Regular cardiac myocyte (primary cell): ENCODE measurements at places on chromosomes 2 and 18. TPM values are rescaled to one million over a fixed set of nuclear protein-coding genes. Genes with fewer than 3 reads are reported as not detected.

Gene PTCD3
- total RNA-seq: 63.3 and 116 TPM in 2 replicates

Gene MYO1B
- total RNA-seq: 241 and 418 TPM in 2 replicates

Gene STRN
- total RNA-seq: 14.1 and 14.4 TPM in 2 replicates

Gene CD302
- 1.9 and 5.4 TPM in 2 replicates for total RNA-seq

Gene FSIP2
- total RNA-seq: under 0.01 and 0.19 TPM in 2 replicates

Gene LAPTM4A
- total RNA-seq: 136 and 256 TPM in 2 replicates

Gene TEX44
- total RNA-seq: not detected in 2 replicates

Gene SERPINB4
- not detected in 2 replicates for total RNA-seq

Gene SMAD2
- 52.7 and 62.3 TPM in 2 replicates for total RNA-seq

Gene KATNAL2
- total RNA-seq: 0.96 and 2.5 TPM in 2 replicates

Gene SLC23A3
- total RNA-seq: 0.58 and 1.7 TPM in 2 replicates

Gene COQ10B
- total RNA-seq: 67.9 and 68.2 TPM in 2 replicates

Gene CKAP2L
- total RNA-seq: 2.3 and 18.6 TPM in 2 replicates

Gene TWIST2
- 13.4 and 19.4 TPM in 2 replicates for total RNA-seq

Gene ZNF2
- 7.5 and 13.2 TPM in 2 replicates for total RNA-seq

Gene FEV
- not detected in 2 replicates for total RNA-seq

Gene ALPI
- total RNA-seq: not detected in 2 replicates

Gene LHCGR
- total RNA-seq: not detected in 2 replicates

Gene CREG2
- total RNA-seq: 0.38 and 1.1 TPM in 2 replicates

Gene C1QL2
- not detected in 2 replicates for total RNA-seq

Gene MEIS1
- 28.8 and 32.4 TPM in 2 replicates for total RNA-seq

Gene LYPD1
- total RNA-seq: 32.1 and 117 TPM in 2 replicates

Gene RAX
- not detected in 2 replicates for total RNA-seq

Gene REEP1
- under 0.01 and 0.28 TPM in 2 replicates for total RNA-seq

Gene G6PC2
- total RNA-seq: not detected in 2 replicates

Gene CELF4
- total RNA-seq: under 0.01 TPM in 1 of 2 replicates, not detected in the other

Gene CYS1
- total RNA-seq: 0.58 and 1.7 TPM in 2 replicates

Gene PRSS56
- total RNA-seq: not detected in 2 replicates
